ENCODE measurements at places on chromosomes 11 and 22.

- DNase-seq: no peak
Measured at GRCh38 chr11:87150936-87151335, 113.2 kb downstream of the TMEM135 start.

DNA sequence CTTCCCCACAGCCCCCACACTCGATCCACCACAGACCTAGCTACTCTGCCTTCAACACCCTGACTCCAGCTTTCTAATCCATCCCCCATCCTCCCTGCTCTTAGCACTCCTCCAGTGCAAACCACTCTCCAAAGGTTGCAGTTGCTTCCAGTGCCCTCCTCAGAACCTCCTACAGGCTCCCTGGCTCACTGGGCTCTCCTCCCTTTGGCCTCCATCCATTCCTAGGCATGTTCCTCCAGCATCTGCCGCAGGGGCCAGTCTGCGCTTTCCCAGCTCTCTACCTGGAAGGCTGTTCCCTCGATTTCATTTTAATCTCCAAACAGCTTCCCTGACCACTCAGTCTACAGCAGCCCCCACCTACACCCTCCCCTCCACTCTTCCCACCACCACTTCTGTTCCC lies 133.8 kb downstream of the SPATA19 start:
- no peak for DNase-seq

- DNase-seq: no peak
Measured at GRCh38 chr22:49958931-49959781, 1.4 kb upstream of the PIM3 start.

DNA sequence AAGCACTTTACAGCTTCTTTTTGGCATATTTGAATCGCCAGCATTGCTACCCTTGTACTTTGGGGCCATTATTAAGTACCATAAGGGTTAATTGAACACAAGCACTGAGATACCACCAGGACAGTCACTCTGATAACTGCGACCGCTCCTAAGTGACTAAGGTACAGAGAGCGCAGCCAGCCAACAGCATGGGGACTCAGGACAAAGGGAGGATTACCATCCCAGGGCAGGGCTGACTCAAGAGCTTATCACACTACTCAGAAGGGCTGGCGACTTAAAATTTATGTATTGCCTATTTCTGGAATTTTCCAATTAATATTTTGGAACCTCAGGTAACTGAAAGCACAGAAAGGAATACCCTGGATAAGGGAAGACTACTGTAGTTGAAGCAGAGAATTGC lies 479 bp downstream of the ZNF280A start:
- no peak for DNase-seq

DNA sequence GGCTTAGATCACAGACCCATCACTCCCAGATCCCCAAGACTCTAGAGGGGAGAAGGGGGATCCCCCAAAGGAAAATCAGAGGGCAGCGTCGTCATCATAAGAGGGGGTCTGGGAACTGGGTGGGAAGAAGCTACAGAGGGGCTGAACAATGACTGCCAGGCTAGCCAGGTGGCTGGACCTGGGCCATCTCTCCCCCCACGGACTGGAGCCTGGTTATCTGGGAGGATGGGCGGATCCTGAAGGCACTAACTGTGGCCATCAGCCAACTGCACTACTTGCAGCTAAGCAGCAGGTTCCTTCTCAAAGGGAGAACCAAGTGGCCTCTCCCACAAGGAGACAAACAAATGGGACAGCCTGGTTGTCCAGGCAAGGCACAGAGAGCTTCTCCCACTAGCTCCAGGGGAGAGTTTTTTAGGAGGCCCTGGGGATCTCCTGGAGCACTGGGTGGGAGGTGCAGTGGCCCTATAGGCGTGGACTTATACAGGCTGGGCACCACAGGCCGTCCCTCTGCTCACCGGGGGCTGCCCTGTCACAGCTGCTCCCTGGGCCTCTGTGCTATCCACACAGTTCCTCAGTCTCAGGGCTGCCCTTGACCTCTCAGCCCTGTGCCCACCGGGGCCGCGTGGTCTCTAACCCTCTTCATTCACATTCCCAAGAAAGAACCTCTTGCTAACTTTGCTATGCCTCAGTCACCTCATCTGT lies 15.4 kb downstream of the P2RY6 start:
- no peak for DNase-seq

GRCh38 chr11:77656362-77656761 lies 18.8 kb upstream of the CLNS1A start:
- no peak for DNase-seq

Data from SK-N-MC (cell line).